ENCODE measurements at places on chromosomes 12 and 14.

DNA sequence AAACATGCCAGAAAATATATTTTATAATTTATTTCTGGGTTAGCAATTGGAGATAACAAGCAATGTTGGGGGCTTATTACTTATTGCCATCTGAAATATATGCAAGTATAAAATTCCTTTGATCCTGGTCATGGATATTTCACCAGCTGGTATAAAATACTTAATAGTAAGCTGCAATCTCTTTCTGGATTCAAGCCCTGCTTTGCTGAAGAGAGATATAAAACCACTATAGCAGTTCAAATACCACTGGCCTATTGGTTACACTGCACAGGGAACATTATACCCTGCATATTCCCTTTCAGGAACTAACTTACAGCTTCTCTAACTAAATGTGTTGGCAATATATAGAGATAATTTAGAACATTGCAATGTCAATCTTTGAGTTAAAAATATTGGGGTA lies 546.2 kb upstream of the ATP2B1 start:
- DNase-seq: no peak

DNA sequence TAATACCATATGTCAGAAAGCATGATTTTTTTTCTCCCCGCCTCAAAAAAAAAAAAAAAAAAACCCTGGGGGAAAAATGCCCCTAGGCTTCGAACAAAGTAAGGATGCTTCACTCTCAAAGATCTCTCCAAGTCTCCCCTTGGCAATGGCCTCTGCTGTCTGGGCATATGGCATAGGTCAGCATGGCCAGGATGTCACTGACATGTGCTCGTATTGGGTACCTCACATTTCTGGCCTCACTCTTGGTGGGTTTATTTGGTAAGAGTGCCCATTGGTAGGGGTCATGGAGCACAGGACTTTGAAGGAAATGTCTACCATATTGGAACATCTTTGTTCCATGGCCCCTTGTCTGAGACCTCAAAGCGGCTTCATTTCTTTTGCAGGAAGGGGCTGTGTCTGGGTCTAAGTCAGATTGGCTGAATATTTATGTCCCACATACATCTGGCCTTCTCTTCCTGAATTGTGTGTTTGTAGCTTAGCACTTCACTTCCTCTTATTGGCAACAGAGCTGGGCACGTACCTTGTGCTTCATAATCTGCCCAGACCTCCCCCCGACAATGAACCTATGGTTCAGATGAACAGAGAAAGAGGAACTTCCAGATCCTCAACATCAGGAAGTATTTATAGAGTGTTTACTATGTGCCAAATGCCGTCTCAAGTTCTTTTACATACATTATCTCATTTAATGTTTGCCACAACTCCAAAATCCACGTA lies 36.3 kb upstream of the OAS1 start:
- DNase-seq: no peak

DNA sequence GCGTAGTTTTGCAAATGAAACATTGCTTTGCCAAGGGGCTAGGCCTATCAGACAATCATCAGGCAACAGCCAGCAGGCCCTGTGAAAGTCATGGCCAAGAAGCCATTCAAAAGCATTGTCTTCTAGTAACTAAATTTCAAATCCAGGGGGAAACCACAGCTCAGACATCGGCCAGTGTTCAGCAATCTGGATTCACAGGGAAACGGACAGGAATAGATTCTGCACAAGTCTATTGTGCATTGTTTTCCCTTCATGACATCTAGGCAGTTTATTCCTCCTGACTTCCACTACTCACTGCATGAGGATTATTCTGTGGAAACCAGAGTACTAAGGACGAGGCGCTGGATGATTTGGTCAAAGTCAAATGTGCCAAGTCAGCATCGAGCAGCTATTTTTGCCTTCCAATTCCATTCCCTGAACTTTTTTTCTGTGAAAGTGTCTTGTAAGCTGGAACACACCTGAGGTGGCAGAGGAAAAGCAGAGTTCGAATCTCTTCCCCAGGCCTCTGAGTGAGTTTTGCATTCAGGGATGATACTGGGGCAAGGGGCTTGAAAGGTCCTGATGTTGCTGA lies 75.4 kb downstream of the VCPKMT start:
- DNase-seq: no peak

DNA sequence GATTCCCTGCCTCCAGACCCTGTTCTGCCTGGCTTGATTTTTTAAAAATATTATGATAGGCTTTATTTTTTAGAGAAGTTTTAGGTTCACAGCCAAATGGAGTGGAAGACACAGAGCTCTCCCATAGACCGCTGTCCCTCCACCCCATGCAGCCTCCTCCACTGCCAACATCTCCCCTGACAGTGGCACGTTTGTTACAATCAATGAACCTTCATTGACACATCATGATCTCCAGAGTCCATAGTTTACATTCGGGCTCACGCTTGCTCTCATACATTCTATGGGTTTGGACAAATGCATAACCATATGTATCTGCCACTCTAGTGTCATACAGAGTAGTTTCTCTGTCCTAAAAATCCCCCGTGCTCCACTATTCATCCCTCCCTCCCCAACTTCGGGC lies 15.9 kb upstream of the PPP1R13B start:
- no peak for DNase-seq

GRCh38 chr14:73091044-73091443 lies 32.7 kb downstream of the RBM25 start:
- DNase-seq: no peak

DNA sequence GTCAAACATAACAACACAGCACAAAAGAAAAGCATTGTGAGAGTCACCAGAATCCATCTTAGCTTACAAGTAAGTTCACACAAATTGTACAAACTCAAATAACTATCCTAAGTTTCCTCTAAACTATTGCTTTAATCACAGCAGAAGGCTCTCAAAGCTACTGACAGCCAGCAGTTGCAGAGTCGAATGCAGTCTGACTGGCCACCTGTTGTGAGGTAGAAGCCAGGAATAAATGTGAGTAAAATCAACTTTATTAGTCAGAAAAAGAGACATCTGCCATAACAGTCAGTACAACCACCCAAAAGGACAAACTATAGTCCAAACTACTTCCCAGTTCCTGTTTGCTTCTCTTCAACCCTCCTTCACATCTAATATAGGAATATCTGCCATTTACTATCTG lies 231.7 kb upstream of the USP15 start:
- DNase-seq: no peak

- DNase-seq: no peak
Observed at GRCh38 chr12:45368841-45369489, 153.1 kb downstream of the ANO6 start.

GRCh38 chr14:26598081-26598671 lies 343 bp upstream of the NOVA1 start:
- peak; percentile 71 for DNase-seq

DNA sequence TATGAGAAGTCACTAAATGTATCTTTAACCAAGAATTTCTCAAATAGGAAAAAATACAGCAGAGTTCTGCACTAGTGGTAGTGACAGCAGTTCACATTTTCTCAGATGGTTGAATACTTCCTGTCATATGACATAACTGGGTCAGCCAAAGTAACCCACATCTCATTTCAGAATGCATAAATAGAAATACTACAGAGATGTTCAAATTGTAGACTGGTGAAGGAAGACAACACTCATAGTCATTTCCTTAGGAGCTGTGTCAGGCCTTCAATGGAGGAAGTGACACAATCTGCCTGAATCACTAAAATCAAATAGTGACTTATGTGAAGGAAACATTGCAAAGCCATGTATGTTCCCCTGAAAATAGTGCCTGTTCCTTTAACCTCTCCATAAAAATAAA lies 32.4 kb downstream of the FERMT2 start:
- peak; percentile 76 for DNase-seq

- DNase-seq: no peak
Observed at GRCh38 chr14:104702673-104703072, 13.3 kb downstream of the INF2 start.

DNA sequence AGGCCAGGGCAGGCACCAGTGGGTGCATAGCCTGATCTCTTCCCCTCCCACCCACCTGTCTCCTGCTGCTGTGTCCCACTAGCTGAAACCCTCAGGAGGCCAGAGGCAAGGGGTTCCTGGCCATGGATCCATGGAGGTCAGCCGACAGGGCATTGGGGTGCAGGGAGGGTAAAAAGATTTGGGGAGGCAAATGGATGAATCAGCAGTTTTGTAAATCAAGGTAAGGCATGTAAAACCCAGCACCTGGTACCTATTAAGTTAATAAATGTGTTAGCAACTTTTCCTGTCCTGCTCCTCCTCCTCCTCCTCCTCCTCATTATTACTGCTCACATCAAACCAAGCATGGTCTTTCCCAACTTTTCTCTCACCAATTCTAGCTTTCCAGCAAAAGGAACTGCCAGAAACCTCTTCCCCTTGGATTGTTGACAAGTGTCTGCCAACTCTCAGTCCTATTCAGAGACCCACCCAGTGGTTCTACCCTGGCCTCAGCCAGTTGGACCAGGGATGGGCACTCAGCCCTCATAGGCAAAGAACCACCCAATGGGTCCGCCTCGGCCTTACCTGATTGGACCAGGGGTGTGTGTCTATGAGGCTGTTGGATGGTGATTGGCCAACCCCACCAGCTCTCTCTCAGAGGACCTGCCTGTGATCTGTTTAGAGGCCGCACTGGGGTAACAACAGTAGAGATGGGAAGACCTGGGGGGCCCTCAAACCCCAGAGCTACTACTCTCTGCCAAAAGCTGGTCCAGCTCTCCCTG lies 155.7 kb upstream of the GSC start:
- no peak for DNase-seq

- DNase-seq: no peak
Observed at GRCh38 chr12:112885236-112885635, 21.5 kb upstream of the OAS1 start.
